ENCODE measurements at places on chromosomes 7 and 10.

DNA sequence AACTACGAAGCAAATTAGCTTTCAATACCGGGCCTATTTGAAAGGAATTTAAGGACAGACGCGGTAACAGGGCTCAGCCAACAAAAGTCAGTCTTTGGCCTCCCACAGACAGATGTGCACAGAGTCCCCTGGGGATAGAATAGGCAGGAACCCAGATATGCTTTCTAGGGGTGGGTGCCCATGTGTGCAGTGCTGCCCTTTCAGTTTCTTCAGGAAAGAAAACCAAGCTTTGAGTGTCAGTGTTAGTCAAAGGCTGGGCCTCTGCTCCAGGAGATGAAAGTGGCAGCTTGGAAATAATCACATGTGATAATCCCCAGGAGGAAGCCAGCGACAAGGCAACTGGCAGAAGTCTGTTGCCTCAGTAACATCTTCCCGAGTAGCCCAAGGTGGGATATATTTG is 43.8 kb upstream of the CSTF2T start:
- peak; percentile 75 for DNase-seq

DNA sequence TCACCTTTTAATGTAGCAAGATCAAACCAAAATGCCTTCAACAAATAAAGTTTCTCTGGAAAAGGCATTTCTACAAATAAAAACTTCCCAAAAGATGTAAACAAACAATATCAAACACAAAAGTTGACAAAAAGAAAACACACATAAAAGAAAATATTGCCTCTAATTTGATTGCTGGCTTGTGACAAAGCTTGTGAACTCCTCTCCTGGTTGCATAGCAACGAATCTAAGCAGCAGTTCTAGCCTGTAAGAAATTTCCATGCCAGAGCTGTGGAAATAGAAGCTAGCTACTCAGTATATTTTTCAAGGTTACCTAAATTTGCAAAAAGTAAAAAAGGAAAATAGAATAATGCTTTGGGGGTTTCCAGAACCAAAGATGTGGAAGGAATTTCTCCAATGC is 173.9 kb upstream of the CDK1 start:
- no peak for DNase-seq

GRCh38 chr10:71001470-71001869 is 113.1 kb upstream of the PCBD1 start:
- no peak for DNase-seq

DNA sequence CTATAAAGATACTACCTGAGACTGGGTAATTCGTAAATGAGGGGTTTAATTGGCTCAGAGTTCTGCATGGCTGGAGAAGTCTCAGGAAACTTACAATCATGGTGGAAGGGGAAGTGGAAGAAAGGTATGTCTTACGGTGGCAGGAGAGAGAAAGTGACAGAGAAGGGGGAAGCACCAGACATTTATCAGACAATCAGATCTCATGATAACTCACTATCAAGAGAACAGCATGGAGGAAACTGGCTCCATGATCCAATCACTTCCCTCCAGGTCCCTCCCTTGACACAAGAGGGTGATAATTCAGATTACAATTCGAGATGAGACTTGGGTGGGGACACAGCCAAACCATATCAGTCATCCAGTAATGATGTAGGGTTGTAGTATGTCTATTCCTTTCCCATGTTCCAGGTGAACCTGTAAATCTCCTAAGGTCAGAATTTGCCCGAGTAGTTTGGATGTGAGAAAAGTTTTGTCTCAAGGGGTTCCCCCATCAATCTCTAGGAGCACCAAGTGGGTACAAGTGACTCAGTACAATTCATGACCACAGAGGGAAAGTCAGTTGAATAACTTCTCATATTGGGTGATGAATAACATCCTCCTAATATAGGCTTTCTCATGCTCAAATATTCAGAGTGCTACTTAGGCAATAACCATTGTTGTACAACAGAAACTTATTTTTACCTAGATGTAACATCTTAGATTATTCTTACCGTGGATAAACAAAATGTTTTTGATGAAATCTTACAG is 39.7 kb upstream of the MTPN start:
- DNase-seq, result no peak

GRCh38 chr10:47376522-47377220 is 7.4 kb downstream of the ZNF488 start:
- DNase-seq, result no peak

GRCh38 chr10:71597821-71598498 is 121.6 kb downstream of the C10orf105 start:
- no peak for DNase-seq

DNA sequence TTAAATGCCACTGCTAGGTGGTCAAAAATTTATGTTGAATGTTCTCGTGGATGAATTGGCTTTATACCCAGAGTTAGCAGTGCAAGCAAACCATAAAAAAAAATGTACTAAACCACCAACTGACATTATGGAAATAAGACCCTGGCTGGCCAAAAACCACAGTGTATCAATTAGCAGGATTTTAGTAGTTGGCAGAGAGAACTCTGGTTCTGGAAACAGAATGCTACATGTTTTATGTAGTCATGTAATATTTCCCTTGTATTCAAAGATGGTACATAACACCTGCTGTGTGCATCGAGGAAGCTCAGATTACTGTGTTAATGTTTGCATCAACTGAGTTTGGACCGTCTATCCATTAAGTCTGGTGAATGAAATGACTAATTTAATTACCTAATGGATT is 618.5 kb downstream of the CCSER2 start:
- peak; percentile 79 for DNase-seq

DNA sequence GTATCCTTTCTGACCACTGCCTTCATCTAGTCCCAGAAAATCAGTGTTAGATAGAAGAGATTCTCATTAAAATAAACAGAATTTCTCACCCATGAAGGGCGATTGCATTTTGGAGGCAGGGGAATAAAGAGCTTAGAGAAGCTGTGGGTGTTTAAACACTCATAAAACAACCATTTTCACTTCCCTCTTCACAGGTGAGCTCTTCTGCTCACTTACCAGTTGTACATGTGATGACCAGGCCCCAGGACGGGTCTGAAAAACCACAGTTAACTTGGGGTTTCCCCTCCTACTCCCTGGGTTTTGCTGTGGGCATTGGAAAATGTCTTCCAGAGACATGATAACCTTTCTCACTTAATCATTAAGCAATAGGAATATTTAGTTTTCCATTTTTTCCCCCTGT is 411.6 kb upstream of the DPP6 start:
- DNase-seq, result no peak

GRCh38 chr7:151435103-151435916 is 4.6 kb downstream of the CRYGN start:
- DNase-seq, result no peak

- no peak for DNase-seq
Measured at GRCh38 chr10:36629476-36629875, 495.9 kb upstream of the ANKRD30A start.

DNA sequence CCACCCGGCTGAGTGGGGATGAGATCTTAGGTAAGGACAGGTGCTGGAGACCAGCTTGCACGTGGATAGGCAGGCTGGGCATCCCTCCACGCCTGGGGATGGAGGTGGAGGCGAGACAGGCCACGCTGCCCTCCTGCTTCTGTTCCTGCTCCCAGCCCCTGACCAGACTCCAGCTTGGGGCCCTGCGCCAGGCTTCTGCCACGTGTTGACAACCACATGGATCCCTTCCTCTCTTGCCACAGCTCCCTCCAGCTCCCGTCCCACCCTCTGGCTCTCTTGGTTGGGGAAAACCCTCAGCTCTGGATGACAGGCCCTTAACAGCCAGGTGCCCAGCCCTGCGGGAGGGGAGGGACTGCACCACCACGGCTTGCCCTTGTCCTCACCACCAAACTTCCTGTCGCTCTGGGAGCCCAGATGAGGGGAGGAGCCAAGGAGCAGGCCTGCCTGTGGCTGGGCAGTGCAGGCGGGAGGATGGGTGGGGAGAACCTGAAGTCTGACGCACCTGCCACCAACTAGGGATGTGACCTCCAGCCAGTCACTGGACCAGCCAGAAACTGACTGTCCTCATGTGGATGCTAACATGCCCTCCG is 36.0 kb downstream of the KCNH2 start:
- DNase-seq, result peak; percentile 47

DNA sequence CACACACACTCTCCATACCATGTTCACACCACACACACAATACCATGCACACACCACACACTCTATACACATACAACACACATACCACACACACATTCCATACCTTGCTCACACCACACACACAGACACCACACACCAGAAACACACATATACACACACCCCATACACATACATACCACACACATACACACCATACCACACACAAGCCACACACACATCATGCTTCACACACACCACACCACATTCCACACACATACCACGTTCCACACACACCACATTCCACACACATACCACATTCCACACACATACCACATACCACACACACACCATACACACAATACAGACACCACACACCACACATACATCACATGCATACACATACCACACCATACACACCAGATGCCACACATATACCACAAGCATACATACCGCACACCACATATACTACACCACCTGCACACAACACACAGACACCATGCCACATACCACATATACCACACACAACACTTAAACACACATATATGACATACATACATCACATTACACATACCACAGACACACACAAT is 282.7 kb downstream of the POU6F2 start:
- no peak for DNase-seq

- DNase-seq, result no peak
Measured at GRCh38 chr10:42150428-42151061, 487.8 kb downstream of the ZNF33B start.

DNA sequence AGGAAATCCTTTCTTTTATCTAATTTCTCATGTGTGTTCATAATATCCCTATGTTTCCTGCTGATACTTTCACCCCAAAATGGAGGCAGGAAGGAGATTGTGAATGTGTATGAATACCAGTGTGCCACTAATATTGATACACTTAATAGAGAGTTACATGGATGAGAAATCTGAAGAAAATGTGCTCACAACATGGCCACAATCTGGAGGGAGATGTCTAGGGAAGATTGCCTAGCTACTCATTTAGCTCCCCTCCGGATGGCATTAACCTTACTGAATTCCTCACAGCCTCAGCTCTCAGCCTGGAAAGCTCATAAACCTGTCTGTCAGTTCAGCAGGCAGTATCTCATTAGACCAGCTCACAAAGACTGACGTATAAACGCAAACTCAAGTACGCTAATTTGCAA is 23.4 kb upstream of the DMTF1 start:
- no peak for DNase-seq

GRCh38 chr7:45225948-45226335 is 68.4 kb downstream of the RAMP3 start:
- no peak for DNase-seq

GRCh38 chr10:117496031-117496430 is 46.5 kb upstream of the EMX2 start:
- DNase-seq, result no peak

DNA sequence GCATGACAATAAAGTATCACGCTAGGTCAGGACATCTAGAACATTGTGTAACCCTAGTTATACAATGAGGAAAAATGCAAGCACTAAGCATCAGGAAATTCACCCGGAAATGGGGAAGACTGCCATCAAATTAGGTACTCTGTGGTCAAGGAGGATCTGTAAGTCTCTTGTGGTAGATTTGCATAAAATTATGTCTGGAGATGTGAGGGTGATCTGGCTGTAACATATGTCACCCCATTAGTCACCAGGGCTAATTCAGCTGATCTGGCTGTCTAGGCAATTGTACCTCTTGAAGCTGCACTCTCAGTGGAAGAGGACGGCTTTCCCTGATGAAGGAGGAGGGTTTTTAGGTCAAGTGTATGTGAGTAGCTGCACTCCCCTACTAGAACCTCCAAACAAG is 14.8 kb downstream of the AKR1D1 start:
- no peak for DNase-seq

GRCh38 chr7:11341285-11341944 is 367.7 kb downstream of the PHF14 start:
- DNase-seq, result peak; percentile 93

DNA sequence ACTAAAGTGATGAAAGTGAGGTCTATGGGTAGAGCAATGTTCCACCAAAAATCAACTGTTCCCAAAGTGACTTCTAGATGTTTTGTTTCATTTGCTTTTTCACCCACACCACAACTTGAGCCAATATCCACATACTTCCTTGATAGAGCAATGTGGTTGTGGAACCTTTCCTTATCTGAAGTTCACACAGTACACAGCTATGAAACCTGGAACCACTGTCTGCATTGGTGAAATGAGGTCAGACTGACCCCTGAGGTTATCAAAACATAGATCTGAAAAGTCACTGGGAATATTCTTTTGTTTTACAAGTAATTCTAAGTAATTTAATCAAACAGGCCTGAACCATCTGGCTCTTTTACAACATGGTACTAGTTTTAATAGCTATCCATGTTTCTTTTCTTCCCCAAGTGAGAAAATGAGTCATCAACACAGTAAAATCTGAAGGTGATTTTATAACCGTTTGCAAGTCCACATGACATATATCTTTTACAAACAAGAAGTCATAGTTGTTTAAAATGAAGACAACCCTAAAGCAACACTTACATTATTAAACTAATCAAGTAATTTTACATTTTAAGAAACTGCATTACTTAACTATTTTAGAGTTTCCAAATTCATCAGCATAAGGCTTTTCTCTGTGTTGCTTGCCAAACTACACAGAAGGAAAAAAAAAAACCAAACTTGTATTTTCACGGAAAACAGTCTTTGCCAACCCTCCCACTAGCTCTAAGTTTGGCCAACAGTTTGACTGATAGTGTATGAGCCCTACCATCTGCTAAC is 80.3 kb downstream of the LRRC17 start:
- DNase-seq, result no peak

- DNase-seq, result no peak
Measured at GRCh38 chr10:63437116-63437949, 28.4 kb downstream of the JMJD1C start.

GRCh38 chr7:10205696-10206095 is 768.0 kb upstream of the PHF14 start:
- no peak for DNase-seq

DNA sequence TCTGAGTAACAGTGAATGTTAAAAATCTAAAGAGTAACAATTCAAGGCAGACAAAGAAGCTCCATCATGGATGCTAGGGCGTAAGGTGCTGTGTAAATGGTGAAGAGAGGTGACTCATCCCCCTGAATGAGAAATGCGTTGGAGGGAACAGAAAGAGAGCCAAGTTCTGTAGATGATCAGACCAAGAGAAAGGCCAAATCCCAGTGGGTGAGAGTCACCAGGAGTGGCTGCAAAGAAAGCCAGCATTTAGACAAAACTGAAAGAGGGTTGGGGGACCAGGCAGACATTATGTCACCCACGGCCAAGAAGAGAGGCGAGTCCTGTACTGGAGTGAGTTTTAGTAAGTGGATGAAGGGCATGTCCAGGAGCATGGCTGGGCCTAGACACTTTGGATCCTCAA is 153.1 kb downstream of the TRIL start:
- DNase-seq, result no peak

DNA sequence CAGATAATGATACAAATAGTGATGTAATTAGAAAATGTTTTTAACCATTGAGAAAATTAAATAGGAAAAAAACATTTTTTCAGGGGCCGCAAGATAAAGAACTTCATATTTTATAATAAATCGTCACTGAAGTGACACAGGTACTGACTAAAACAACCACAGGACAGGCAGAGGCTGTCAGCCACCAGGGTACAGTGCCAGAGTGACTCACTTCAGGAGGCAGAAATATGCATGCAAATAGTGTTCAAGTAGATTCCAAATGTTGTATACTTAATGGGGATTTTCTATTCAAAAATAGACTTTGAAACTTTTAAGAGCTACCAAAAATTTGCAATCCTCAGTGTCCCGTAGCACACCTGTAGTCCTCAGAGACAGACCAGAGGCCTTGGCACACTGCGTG is 68.6 kb downstream of the FRMPD2 start:
- no peak for DNase-seq
